ENCODE measurements at places on chromosomes 11 and 22.

GRCh38 chr11:33040033-33040861 is 875 bp downstream of the TCP11L1 start:
- peak; percentile 31 for DNase-seq

DNA sequence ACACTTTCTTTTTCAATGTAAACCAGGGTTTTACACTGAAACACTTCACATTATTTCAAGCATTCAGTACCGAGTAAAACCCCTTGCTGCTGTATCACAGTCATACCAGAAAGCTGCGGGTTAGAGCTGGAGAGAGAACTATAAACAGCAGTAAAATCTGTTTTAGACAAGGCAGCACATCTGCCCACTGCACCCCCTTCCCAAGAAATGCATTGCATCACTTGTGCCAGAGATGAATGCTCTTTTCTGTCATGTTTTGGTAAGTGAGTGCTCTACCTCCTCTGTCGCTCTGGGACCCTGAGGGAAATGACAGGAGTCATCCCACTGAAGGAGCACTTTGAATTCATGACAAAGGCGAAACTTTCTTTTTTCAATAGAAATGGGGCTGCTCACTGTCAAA is 107.2 kb downstream of the MAML2 start:
- no peak for DNase-seq

GRCh38 chr22:27870234-27871191 is 48.5 kb downstream of the PITPNB start:
- DNase-seq: no peak

DNA sequence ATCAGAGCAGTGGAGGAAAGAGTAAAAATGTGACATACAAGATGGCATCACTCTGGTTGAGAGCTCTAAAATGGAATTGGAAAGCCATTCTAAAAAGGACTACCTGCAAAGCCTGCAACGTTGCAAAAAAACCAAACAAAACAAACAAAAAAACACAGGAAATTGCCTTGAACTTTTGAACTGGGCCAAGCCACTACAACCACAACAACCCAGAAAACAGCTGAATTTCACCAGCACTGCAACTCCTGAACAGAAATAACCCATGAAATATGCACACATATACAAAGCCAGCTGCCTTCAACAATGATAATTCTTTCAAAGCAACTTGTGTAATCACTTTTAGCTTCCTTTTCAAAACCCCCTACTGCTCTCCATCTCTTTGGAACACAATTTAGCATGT is 326.6 kb upstream of the LRRC4C start:
- no peak for DNase-seq

GRCh38 chr11:22479971-22480720 is 142.0 kb downstream of the SLC17A6 start:
- DNase-seq: no peak

- no peak for DNase-seq
Observed at GRCh38 chr11:8732324-8732670, 49.7 kb downstream of the RPL27A start.

DNA sequence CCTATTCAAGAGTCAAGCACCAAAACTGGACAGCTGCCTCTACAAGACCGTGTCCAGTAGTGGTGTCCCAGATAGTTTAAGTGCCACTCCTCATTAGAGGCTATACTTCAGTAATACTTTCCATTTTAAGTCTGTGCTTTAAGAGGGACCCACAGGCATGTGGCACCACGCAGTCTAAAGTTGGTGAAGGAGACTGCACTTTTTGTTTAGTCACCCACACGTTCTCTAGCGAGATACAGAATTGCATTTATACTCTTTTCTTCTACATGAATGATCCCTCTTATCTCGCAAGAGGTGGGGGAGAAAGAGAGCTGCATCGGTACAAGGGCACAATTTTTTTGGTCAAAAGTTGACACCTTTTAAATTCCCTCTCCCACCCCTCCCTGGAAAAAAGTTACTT is 41.5 kb downstream of the DDX6 start:
- no peak for DNase-seq

DNA sequence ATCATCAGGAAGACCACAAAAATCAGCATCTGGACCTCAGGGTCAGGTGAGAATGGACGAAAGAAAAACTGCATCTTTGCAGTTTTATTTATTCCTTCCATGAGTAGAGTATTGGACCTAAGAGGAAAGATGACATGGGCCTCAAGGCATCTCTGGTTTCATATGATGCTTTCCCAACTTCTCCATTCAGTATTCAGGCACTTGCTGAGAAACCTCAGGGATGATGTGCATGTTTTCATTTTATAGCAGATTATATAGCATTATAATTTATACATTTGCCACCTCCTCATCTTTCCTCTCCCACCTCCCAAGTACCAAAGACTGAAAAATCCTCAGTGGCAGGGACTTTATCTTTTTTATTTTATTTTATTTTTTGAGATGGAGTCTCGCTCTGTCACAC is at the start of gene OR10V1:
Gene OR10V1 (minus strand): TSS at position 101 of the 400 bp plus-strand sequence. CDS start 0 bp downstream, at position 101.
- no peak for DNase-seq

DNA sequence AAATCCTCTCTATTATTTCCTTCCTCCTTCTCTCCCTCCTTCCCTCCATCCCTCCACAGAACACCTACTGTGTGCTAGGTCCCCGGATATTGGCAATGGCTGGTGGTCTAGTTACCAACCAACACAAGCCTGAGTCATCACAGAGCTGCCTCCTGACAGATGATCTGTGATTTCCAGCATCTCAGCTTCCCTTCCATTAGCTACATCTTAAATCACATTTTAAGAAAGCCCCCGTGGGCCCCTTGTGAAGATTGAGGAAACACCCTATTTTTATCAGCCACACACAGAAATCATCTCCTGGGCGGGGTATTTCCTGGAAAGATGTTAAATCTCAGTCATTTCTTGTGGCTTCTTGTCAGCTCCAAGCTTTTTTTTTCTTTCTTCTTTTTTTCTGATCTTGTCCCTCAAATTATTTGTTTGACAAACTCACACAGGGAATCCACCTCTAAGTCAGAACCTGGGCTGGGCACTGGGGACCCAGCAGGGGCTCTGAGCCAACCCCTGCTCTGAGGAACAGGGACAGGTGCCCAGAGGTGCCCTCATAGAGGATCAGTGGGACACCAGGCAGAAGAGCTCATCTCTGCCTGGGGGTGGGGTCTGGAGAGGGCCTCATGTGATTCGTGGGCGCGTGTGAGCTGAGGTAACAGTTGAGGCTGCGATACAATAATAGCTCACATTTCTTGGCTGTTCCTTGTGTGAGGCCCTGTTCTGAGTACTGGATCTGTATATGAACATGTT is 42.4 kb downstream of the CACNA1I start:
- DNase-seq: no peak

- no peak for DNase-seq
Observed at GRCh38 chr11:78419327-78419726, 1.7 kb upstream of the GAB2 start.

DNA sequence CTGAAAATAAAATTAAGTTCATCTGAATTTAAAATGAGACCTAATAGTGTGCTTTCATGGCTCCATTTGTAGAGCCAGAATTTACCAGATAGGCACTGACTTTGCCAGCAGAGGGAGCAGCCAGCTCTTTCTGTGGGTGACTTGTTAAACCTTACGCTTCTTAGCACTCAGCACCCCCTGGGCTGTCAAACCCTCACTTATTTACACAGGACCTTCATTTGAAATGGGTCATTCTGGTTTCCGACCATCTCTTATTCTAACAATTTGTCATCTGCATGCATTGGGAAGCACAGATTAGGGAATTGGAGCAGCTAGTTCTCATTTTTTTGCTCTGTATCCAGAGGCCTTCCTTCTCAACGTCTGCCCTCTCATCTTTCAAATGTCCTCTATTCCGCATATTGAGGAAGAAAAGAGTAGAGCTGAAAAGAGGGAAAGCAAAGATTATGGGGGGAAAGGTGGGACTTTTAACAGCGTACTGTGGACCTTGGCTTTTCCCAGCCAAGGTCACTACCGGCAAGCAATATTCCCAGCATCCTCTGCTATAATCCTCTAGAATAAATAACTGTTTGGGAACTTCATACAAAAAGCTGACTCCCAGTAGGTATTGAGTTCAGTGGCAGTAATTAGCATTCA is 3.1 kb downstream of the ASRGL1 start:
- peak; percentile 56 for DNase-seq

DNA sequence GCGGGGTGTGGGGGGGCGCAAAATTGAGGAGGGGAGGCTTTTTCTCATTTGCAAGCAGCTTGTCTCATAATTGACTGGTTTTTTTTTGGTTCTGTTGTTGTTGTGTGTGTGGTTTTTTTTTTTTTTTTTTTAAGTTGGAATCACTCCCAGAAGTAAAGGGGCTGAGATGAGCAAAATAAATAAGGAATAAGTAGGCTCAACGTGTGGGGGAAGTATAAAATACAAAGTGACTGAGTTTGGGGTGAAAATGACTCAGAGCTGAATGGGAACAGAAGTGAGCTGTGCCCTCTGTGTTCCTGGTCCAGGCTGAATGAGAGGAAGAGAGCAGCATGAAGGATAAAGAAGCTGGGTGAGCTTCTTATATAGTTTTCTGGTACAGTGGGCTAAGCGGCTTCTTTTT is 90.0 kb downstream of the GRIK4 start:
- DNase-seq: no peak

GRCh38 chr22:24063986-24064385 is 52.9 kb downstream of the CABIN1 start:
- DNase-seq: no peak

- peak; percentile 62 for DNase-seq
Observed at GRCh38 chr11:118914178-118914918, 11.4 kb downstream of the BCL9L start.

DNA sequence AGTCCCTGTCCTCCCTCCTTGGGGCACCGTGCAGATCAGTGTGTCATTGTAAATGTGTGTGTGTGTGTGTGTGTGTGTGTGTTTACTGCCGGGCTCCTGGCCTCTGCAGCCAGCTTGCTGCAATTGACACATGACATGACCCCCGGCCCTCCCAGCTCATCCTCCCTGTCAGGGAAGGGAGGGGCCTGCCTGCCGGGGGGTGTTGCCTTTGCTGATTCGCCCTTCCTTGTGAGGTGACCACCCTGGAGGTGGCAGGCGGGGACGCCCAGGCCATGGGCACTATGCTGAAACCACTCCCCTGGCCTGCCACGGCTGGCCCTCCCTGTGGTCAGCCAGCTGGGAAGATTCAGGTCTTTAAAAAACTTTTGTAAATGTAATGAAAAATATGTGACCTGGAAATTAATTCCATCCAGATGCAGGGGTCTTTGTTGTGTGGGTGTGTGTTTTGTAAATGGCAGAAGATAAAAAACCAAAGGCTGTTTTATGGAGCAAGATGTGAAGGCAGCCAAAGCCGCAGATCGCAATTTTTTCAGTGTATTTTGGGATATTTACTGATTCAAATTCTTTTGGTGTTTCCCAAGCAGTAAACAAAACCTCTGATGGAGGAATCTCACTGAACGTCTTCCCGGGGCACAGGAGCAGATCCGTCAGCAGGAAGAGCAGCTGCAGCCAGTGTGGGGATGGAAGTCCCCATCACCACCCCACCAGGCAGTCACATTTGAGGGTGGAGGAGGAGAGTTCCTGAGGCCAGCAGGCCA is 23.2 kb downstream of the SHISAL1 start:
- DNase-seq: no peak

- no peak for DNase-seq
Observed at GRCh38 chr11:47051217-47051616, 114.7 kb downstream of the CSTPP1 start.

DNA sequence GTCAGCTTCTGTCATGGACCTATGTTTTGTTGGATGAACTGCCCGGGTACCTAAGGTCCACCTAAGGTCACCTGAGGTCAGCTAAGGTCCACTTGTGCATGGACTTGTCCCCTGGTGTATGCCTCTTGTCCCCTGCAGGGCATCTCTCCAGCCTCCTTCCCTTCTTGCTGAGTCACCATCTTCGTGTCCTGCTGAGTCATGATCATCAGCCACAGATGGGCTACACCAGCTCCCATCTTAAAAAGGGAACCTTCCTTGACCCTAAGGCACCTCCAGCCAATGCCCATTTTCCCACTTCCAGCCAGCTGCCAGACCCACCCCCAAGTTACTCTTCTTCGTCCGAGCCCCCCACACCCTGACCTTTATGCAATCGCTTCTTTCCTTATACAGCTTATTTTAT is 544.9 kb downstream of the TBC1D22A start:
- DNase-seq: no peak

- DNase-seq: no peak
Observed at GRCh38 chr11:656426-656825, 19.4 kb downstream of the DRD4 start.

DNA sequence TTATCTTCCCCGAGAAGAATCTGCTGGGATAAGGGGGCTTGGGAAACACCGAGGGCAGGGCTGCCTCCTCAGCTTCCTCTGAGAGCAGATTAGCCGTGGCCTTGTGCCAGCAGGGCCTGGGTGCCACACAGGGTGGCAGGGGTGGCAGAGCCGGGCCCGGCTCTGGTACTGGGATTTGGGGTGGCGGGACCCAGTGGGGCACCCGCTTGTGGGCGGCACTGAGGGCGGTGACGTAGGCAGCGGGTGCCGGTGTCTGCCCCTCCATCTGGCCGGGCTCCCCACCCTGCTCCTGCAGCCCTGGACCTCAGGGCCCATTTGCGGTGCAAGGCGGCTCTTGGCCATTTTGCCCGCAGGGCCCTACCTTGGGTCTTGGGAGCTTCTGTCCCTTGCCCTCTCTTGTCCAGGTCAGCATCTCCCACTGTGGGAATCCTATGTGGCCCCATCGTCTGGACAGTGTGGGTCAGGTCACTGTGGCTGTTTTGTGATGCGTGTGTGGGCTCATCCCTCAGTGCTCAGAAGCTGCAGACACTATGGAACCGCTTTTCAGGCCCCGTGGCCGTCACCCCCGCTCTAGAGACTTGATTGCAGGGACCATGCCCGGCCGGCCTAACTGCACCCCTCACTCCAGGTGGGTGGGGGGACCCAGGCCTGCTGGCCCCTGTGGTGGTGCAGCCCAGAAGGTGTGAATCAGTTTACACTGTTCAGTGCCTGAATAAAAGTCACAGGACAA is 29.7 kb upstream of the KRTAP5-6 start:
- DNase-seq: no peak

DNA sequence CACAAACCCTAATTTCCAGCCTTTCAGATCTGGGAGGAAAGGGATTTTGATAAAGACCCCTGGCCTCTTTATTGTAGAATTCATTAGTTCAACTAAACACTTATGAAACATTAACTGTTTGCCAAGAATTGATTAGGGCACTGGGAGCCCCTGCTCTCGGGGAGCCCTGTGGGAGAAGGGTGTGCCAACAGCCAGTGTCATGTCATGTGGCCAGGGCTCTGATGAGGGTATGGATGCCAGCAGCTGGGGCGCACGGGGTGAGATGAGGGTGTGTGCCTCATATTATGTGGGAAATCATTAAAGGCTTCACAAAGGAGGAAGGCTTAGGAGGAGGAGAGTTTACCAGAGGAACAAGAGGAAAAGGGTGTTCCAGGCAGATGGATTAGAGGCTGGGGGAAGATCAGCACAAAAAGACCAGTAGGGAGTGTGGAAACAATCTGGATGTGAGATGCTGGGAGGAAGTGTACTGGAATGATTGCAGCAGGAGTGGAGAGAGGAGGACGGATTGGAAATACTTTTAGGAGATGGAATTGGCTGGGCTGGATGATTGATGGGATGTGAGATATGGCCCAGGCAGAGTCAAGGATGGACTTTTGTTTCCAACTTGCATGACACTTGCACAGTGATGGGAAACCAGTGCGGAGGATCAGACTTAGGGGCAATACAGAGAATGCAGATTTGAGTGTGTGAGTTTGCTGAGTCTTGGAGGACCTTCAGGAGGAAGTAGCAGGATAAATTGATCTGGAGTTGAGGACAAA is 137.8 kb downstream of the CSNK2A3 start:
- no peak for DNase-seq

All from substantia nigra (tissue), 51 donors.